ENCODE measurements at places on chromosomes 6 and 20. TPM values are rescaled to one million over a fixed set of nuclear protein-coding genes. Genes with fewer than 3 reads are reported as not detected.

RFX6 gene
- total RNA-seq: not detected

BMP6 gene
- total RNA-seq: 0.44 TPM

- H3K27ac ChIP-seq: no peak overlapping the region
- H3K4me3 ChIP-seq: peak overlapping the region; percentile 18
- no peaks in the 10 kb centered on the region for H3K27me3 ChIP-seq
- H3K4me1 ChIP-seq: peaks cover 45% of the 10 kb centered on the region
- DNase-seq: no peak
These were observed 176.0 kb downstream of the SASH1 start for GRCh38 chr6:148518511-148519156.

- DNase-seq: no peak
- H3K27ac ChIP-seq: no peak overlapping the region
- no peaks in the 10 kb centered on the region for H3K4me1 ChIP-seq
- H3K27me3 ChIP-seq: no peaks in the 10 kb centered on the region
These were observed 334.2 kb downstream of the MEI4 start for GRCh38 chr6:77987035-77987384.

GRCh38 chr20:50571466-50571865, 61.3 kb downstream of the PTPN1 start:
- H3K4me3 ChIP-seq: no peak overlapping the region
- H3K4me1 ChIP-seq: peaks cover 13% of the 10 kb centered on the region
- H3K36me3 ChIP-seq: peaks cover 10% of the 10 kb centered on the region
- no peaks in the 10 kb centered on the region for H3K27me3 ChIP-seq

GRCh38 chr20:37519508-37520418, 1.3 kb upstream of the NNAT start:
- H3K27me3 ChIP-seq: peaks cover 16% of the 10 kb centered on the region
- H3K36me3 ChIP-seq: peaks cover 30% of the 10 kb centered on the region

NKX2-2 gene
- not detected for total RNA-seq

GRCh38 chr20:64166721-64167615, 2.7 kb downstream of the MYT1 start:
- peaks cover 20% of the 10 kb centered on the region for H3K4me1 ChIP-seq
- H3K27me3 ChIP-seq: peaks cover 67% of the 10 kb centered on the region

TBXT gene
- total RNA-seq: not detected

GSTA2 gene
- total RNA-seq: not detected

DNA sequence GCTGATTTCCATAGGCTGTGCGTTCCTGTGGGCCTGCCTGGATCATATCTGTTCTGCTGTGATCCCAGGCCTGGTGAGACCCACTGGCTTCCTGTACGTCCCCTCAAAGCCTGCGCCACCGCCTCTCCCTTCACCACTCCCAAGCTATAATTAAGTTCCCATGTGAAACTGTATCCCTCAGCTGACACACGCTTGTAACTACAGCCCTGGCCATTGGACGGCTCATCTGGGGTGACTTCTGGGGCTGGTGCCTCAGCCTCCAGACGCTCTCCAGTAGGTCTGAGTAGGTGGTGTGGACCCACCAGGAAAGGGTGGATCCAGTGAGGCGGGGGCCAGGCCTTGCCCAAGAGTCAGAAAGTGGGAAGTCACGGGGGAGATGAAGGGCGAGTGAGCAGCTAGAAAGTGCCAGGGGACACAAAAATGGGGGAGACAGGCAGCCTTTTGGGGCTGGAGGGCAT, 21.0 kb downstream of the PPARD start:
- no peaks in the 10 kb centered on the region for H3K36me3 ChIP-seq
- peak overlapping the region; percentile 92 for H3K27ac ChIP-seq

SAMD5 gene
- total RNA-seq: 1.6 TPM

DNA sequence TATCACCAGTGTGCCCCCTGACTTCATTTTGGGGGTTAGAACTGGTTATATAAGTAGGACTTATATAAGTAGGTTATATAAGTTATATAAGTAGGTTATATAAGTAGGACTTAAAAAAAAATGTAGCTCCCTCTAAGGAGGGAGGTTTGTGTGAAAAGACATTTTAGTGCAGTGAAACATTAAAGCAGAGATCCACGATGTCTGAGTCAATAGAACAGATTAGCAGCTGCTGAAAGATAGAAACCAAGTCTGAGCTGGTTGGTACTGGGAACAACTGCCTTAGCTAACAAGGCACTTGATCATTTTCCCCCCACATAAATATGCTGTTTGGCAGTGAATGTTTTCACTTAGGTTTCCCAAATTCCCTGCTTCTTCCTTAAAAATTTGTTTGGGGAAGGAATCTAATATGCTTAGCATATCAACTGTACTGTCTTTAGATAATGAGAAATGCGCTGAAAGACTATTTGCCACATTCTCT, 2.1 kb upstream of the RPS12 start:
- H3K36me3 ChIP-seq: peaks cover 25% of the 10 kb centered on the region
- no peak overlapping the region for H3K27ac ChIP-seq
- peak overlapping the region; percentile 99 for H3K4me3 ChIP-seq
- H3K27me3 ChIP-seq: peaks cover 45% of the 10 kb centered on the region
- H3K4me1 ChIP-seq: peaks cover 42% of the 10 kb centered on the region

- H3K27ac ChIP-seq: no peak overlapping the region
- no peaks in the 10 kb centered on the region for H3K4me1 ChIP-seq
- no peaks in the 10 kb centered on the region for H3K27me3 ChIP-seq
- no peaks in the 10 kb centered on the region for H3K36me3 ChIP-seq
- no peak overlapping the region for H3K4me3 ChIP-seq
These were observed 514.7 kb upstream of the AGPAT4 start for GRCh38 chr6:161788531-161788930.

MYL9 gene
- total RNA-seq: 19.7 TPM

GRCh38 chr6:154945271-154945890, 49.7 kb upstream of the TIAM2 start:
- no peak overlapping the region for H3K27ac ChIP-seq
- H3K36me3 ChIP-seq: peaks cover 22% of the 10 kb centered on the region
- DNase-seq: no peak
- H3K4me1 ChIP-seq: no peaks in the 10 kb centered on the region
- no peaks in the 10 kb centered on the region for H3K27me3 ChIP-seq

ULBP1 gene
- total RNA-seq: 2.3 TPM

Data from neural crest cell (in vitro differentiated cells).